Mammary epithelial cell (primary cell): ENCODE measurements at places on chromosomes 13 and 19. TPM values are rescaled to one million over a fixed set of nuclear protein-coding genes. Genes with fewer than 3 reads are reported as not detected.

CAPNS1 gene
- total RNA-seq: 1,073 and 1,143 TPM in 2 replicates

OR7A10 gene
- total RNA-seq: not detected

PTGER1 gene
- total RNA-seq: 0.83 TPM

SMG9 gene
- 56.9 and 62.7 TPM in 2 replicates for total RNA-seq

FLT1 gene
- not detected in 2 replicates for total RNA-seq

SHISA7 gene
- 0.05 TPM in 1 of 2 replicates, not detected in the other for total RNA-seq
